ENCODE measurements at places on chromosomes 4 and X. TPM values are rescaled to one million over a fixed set of nuclear protein-coding genes. Genes with fewer than 3 reads are reported as not detected.

VEGFD gene
- total RNA-seq = not detected

GAGE12E gene
- not detected for total RNA-seq

IL2 gene
- 5.4 TPM for total RNA-seq

RASSF6 gene
- not detected for total RNA-seq

GUCY1A1 gene
- 0.09 TPM for total RNA-seq

FOXR2 gene
- not detected for total RNA-seq

DCHS2 gene
- not detected for total RNA-seq

NIPAL1 gene
- total RNA-seq = 1.1 TPM

DNAAF6 gene
- not detected for total RNA-seq

PNMA6F gene
- total RNA-seq = not detected

TADA2B gene
- 10.0 TPM for total RNA-seq

GLA gene
- 38.8 TPM for total RNA-seq

ZBTB33 gene
- total RNA-seq = 12.4 TPM

MFAP3L gene
- 0.85 TPM for total RNA-seq

PRSS12 gene
- total RNA-seq = not detected

DTHD1 gene
- 1.3 TPM for total RNA-seq

CHRDL1 gene
- not detected for total RNA-seq

GYG2 gene
- total RNA-seq = not detected

HMGN5 gene
- total RNA-seq = 4.3 TPM

PCDH19 gene
- not detected for total RNA-seq

MAGEC2 gene
- not detected for total RNA-seq

TRPC3 gene
- 0.16 TPM for total RNA-seq

ZNF330 gene
- 81.9 TPM for total RNA-seq

STARD8 gene
- total RNA-seq = 0.36 TPM

PWWP3B gene
- total RNA-seq = not detected

MTMR8 gene
- 4.8 TPM for total RNA-seq

ALAS2 gene
- not detected for total RNA-seq

ARX gene
- total RNA-seq = not detected

AADAT gene
- not detected for total RNA-seq

FGF13 gene
- not detected for total RNA-seq

NSG1 gene
- 5.6 TPM for total RNA-seq

Data from activated CD8-positive, alpha-beta T cell treated with anti-CD3 and anti-CD28 coated beads for 36 hours (primary cell).